Activated CD4-positive, alpha-beta memory T cell treated with anti-CD3 and anti-CD28 coated beads for 36 hours (primary cell): ENCODE measurements at places on chromosomes 6 and 20. TPM values are rescaled to one million over a fixed set of nuclear protein-coding genes. Genes with fewer than 3 reads are reported as not detected.

FAM217A gene
- not detected for total RNA-seq

MICB gene
- total RNA-seq, result 21.1 TPM

- no peak for DNase-seq
Measured at GRCh38 chr20:13419477-13419876, 198.4 kb downstream of the ISM1 start.

PRR18 gene
- 0.17 TPM for total RNA-seq

DNA sequence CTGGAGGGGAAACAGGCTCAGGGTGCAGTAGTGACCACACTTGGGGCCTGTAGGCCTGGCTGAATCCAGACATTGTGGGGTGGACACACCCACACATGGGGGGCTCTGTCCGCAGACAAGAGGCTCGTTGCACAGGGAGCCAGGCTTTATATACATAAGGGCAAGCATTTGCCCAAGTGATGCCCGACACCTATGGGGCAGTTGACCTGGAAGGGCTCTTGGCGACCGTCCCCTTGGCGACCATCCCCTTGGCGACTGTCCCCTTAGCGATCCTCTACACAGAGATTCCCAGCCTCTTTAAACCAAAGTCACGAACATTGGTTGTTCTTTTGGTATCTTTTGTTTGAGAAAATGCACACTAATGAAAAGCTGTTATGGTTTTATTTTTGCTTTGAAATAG, 2.7 kb downstream of the TOX2 start:
- DNase-seq, result no peak

GRCh38 chr20:36623444-36623843, 17.9 kb downstream of the RAB5IF start:
- DNase-seq, result no peak

GRCh38 chr20:43185901-43186300, 3.8 kb downstream of the PTPRT start:
- DNase-seq, result no peak

PRDM1 gene
- 70.9 TPM for total RNA-seq

GRCh38 chr20:48331518-48332286, 496.1 kb downstream of the PREX1 start:
- DNase-seq, result no peak

GRCh38 chr6:30601815-30602641, 15.0 kb downstream of the PPP1R10 start:
- no peak for DNase-seq

CITED2 gene
- total RNA-seq, result 50.1 TPM

- no peak for DNase-seq
Measured at GRCh38 chr20:36251426-36251825, 15.1 kb downstream of the AAR2 start.

RFX6 gene
- total RNA-seq, result not detected

DNA sequence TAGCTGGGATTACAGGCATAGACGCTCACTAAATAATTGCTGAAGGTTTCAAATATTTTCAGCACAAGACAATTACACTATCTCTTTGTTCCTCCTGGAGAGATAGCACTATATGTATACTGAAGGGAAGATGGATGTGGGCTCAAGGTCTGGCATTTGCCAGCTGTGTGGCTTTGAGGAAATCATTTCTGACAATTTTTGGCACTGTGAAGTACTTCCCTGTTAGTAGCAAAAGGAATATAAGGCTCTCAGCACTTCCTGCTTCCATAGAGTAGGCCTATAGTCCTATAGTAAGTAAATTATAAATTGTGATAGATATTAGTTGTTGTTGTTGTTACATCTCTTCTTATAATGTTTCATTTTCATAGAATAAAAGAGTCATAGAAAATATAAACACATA, 271.1 kb downstream of the SAMD5 start:
- DNase-seq, result no peak

VIP gene
- not detected for total RNA-seq

GRCh38 chr20:44748005-44748370, 2.3 kb downstream of the KCNK15 start:
- no peak for DNase-seq

SPDEF gene
- total RNA-seq, result 0.33 TPM

MAPK13 gene
- total RNA-seq, result 65.0 TPM

DNA sequence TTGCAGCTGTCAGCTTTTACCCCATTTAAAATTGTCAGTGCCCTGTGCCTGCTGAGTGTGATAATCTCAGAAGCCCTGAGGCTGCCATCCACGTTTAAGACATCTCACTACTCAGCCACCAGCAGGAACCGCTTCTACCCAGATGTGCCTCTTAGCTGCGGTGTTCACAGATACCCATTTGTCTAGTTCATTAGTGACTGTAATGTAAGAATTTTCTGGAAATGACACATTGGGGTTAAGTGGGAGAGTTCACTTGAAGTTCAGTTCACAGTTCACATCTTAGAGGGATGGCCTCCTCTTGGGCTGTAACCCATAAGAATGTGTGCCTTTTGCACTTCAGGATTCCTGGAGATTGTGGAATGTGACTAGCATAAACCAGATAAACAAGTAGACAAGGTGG, 477.7 kb downstream of the BTBD3 start:
- DNase-seq, result no peak

GRCh38 chr20:42024653-42025052, 406.5 kb upstream of the CHD6 start:
- no peak for DNase-seq

PI16 gene
- total RNA-seq, result 1.1 TPM

DNA sequence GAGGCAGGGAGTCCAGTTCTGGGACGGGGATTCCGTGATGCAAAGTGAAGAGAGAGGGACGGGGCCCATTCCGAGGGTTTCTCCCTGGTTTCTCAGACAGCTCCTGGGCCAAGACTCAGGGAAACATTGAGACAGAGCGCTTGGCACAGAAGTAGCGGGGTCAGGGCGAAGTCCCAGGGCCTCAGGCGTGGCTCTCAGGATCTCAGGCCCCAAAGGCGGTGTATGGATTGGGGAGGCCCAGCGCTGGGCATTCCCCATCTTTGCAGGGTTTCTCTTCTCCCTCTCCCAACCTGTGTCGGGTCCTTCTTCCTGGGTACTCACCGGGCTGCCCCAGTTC, 35.9 kb upstream of the HLA-G start:
- DNase-seq, result no peak

DNA sequence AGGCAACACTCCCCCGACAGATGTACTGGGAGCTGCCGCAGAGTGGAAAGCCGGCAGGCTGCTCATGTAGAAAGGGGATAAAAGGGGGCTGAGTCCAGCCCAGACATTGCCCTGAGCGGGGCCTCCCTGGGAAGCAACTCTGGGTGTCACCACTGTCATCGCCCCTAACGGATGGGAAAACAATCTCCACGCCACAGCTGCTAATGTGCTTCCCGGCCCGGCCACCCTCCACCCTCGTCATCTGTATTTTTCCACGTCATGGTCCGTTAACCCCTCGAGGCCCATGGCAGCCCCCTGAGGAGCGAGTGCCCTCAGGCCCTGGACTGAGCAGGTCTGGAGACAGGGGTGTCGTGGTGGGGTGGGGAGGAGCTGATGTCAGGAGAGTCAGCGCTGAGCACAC, 227.4 kb downstream of the DLL1 start:
- DNase-seq, result no peak

- no peak for DNase-seq
Measured at GRCh38 chr6:87982134-87982533, 65.5 kb upstream of the SPACA1 start.

DNA sequence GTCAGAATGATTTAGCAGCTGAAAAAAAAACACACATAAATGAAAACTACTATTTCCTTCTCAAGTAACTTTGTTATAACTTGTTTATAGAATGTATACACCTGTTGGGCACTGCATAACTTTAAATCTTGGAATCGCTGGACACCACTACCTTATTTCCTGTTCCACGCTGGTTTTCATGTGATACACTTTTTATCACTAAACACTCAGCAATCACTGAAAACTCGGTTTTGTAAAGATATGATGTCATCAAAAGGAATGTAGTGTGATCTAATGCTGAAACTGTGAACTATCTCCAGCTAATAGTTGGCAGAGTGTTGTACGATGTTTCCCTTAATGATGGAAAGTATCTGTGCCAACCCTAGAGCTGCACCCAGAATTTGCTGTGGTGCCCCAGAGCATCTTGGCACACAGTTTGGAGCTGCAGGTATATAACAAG, 127.9 kb downstream of the BACH2 start:
- DNase-seq, result no peak

DNA sequence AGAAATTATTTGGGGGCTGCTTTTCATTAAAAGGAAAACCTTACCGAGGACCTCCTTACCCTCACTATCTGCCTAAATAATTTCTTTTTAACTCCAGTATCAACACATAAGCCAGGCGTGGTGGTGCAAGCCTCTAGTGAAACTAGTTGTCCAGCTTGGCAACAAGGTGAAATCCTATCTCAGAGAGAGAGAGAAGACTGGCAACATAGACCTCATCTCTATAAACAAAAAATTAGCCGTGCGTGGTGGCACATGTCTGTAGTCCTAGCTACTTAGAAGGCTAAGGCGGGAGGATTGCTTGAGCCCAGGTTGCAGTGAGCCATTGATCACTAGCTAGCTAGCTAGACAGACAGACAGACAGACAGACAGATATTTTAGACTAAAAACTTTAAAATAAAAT, 92.5 kb downstream of the ARMC2 start:
- no peak for DNase-seq

- DNase-seq, result no peak
Measured at GRCh38 chr6:11989386-11989785, 22.7 kb upstream of the HIVEP1 start.

DNA sequence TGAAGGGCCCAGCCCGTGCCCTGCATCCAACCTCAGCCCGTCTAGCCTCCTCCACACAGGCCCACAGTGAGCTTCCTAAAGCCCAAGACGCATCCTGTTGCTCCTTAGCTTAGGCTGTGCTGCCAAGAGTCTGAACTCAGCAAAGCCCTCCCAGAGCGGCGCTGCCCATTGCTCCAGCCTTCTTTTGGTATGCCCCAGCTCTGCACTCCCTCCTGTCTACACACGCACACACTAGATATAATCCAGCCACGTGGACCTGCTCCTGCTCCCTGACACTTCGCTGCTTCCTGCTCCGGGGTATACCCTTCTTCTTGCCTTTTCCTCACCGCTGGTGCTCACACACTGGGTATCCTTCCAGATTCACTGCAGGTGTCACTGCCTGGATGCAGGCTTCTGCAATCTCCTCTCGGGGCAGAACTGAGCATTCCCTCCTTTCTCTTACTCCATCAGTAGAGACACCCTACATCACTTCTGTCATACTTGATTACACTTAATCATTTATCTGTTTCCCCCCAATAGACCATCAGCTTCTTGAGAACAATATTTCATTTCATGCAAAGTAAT, 23.8 kb downstream of the GABRR2 start:
- no peak for DNase-seq

DNA sequence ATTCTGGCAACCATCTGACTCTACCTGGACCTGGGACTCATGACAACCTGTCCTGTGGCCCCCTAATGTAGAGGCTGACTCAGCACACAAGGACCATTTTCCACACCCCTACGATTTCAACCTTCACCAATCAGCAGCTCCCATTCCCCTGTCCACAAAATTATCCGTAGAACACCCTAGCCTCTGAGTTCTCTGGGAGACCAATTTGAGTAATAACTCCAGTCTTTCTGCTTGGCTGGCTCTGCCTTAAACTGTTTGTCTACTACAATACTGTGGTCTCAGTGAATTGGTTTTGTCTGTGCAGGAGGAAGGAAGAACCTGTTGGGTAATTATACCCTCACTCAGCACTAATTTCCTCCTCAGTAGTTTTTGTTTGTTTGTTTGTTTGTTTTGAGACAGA, 99.3 kb upstream of the MRPS10 start:
- DNase-seq, result no peak

PRDM13 gene
- not detected for total RNA-seq

- DNase-seq, result no peak
Measured at GRCh38 chr6:111558690-111559187, 46.9 kb downstream of the TRAF3IP2 start.

LY6G6C gene
- not detected for total RNA-seq

DNA sequence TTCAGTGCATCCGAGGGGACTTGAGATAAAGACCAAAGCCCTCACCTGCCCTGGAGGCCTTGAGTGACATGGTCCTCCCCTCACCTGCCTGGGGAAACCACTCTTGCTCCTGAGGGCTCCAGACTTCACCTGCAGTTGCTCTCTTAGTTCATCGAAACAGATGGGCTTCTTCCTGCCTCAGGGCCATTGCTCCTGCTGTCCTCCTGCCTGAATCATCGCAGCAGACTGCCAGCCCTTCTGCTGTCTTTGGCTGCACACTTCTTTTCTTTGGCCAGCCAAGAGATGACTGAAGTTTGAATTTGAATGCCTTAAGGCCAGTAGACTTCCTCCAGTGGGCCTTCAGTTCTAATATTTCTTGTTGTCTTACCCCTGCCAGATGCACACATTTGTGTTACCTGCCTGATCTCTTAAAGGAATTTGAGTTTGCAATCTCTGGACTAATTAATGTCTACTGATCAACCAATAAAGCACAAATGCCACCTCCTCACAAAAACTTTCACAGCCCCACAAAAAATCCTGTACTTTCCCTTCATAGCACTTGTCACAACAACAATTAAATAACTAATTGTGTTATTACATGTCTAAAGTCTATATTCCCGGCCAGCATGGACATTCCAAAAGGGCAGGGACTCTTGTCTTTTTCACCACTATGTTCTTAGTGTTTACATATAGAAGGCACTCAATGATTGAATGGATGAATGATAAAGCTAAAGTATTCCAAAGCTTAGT, 56.7 kb upstream of the SGK1 start:
- no peak for DNase-seq

DNA sequence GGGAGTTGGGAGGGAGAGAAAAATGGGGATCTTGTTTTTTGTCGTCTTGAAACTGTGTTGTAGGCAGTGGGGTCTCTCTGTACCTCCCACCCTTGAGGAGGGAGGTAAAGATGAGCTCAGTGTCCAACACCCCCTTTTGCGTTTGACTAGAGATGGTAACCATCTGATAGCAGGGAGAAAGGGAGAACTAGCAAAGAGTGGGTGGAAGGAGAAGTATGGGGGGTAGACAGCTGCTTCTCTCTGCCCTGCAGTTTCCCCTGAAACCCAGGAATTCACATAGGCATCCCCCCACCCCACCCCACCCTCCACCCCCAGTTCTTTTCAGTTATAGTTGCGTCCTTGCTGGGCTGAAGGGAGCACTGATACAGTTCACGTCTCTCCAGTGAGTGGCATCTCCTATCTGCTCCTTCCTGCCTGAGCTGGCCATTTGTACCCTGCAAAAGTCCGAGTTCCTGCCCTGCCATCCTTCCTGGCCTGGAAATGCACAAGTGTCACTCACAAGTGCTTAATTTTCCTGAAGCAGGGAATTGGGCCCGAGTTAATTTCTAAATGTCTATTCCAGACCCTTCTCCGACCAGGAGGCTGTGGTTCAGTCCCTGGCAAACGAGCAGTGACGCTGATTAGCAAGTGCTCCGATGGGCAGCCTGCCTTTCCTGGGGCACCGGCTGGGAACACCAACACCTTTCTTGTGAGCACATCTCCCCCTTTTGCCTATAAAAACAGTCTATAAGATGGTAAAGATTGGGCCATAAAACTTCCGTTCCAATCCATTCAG, 1.5 kb downstream of the SIRPA start:
- no peak for DNase-seq

GRCh38 chr20:37305079-37305478, 15.6 kb downstream of the MANBAL start:
- DNase-seq, result no peak

PTPN1 gene
- total RNA-seq, result 80.6 TPM

GRCh38 chr6:116767715-116768114, 2.2 kb upstream of the FAM162B start:
- DNase-seq, result no peak
